Stimulated activated naive B cell treated with anti-CD40 and anti-IgM and Interleukin-4, amounts not matched to agents 10 μg/mL and 1 μg/mL and 100 μg/mL, for 72 hours (primary cell): ENCODE measurements at places on chromosomes 6 and 20.

DNA sequence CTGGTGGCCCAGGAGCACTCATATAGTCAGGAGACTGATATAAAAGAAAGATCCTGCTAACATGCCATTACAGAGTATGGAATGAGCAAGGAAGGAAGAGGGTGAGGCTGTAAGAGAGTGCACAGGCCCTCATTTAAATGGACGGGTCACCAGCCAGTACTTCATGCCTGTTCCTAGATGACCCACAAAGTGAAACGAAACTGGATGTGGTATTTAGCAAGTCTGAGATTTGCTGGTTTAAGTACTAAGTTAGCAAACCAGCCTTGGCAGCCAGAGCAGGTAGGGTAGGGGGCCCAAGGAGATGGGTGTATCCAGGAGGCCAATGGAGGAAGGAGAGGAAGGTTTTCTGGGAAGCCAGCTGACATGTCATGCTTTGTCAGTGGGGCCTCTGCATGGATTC is 15.9 kb downstream of the NT5E start:
- no peaks in the 10 kb centered on the region for H3K36me3 ChIP-seq
- no peak for DNase-seq
- no peaks in the 10 kb centered on the region for H3K27me3 ChIP-seq
- H3K4me3 ChIP-seq, result no peak overlapping the region
- H3K4me1 ChIP-seq, result peaks cover 24% of the 10 kb centered on the region

GRCh38 chr20:24634855-24635254 is 165.4 kb downstream of the SYNDIG1 start:
- no peaks in the 10 kb centered on the region for H3K4me1 ChIP-seq
- DNase-seq, result no peak

DNA sequence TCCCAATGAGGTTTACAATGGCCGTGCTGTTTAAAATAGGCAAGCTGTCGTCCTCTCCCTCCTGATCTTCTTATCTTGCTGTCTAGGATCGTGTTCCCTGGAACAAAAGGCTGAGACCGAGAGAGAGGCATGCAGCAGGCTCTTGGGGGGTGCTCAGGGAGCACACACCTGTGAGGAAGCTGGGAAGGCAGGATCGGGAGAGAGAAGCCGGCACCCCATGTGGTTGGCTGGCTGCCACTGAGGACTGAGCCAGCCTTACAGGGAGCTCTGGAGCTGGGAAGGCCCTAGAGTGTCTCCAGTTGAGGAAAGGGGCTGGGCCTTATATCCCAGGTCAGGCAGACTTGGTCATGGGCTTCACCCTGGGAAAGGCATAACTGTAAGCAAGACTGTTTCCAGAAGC is 184.2 kb downstream of the LY86 start:
- H3K27ac ChIP-seq, result no peak overlapping the region
- no peak for DNase-seq
- H3K27me3 ChIP-seq, result peaks cover 4% of the 10 kb centered on the region
- no peak overlapping the region for H3K4me3 ChIP-seq

GRCh38 chr20:8790442-8791074 is 278.3 kb upstream of the PLCB4 start:
- H3K27me3 ChIP-seq, result no peaks in the 10 kb centered on the region
- no peaks in the 10 kb centered on the region for H3K4me1 ChIP-seq
- H3K36me3 ChIP-seq, result peaks cover 1% of the 10 kb centered on the region

- no peak overlapping the region for H3K27ac ChIP-seq
- H3K27me3 ChIP-seq, result peaks cover 4% of the 10 kb centered on the region
- H3K4me3 ChIP-seq, result no peak overlapping the region
- H3K4me1 ChIP-seq, result no peaks in the 10 kb centered on the region
Observed at GRCh38 chr6:90819483-90819882, 232.6 kb upstream of the MAP3K7 start.

DNA sequence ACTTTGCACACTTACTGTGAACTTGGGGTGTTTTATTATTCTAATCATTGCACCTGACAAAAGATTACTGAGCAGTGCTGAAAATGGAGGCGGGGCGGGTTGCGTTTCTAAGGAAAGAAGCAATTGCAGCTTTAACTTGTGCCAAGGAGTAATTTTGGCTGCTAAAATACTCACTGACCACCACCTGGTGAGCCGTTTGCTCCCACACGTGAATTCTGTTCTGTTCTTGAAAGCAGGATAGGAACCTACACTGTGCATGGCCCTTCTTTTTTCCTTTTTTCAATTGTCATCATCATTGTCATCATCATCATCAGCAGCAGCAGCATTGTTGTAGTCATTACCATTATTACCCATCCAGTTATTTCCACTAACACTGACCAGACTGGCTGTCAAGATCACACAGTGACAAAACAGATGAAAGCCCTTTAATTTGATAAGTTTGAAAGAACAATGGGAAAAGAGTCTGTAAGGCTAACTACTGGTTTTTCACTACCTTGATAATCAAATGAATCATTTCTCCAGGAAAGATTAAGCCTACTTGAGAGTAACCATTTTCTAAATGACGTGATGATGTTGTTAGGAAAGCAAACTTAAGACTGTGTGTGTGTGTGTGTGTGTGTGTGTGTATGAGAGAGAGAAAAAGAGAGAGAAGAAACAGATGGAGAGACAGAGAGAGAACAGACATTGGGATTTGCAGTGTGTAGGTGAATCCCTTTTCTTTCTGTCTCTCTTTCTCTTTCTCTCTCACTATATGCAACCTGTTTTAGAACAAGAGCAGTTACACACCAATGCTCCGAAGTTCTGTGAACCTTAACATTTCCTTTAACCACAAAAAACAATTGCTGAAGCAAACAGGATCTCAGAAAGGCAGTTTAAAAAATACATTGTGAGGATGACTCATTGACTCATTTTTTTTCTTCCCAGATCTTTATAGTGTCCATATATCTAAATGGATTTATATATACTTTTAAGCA is 3.8 kb downstream of the RIPOR2 start:
- peak overlapping the region; percentile 91 for H3K27ac ChIP-seq
- peaks cover 55% of the 10 kb centered on the region for H3K4me1 ChIP-seq
- peaks cover 9% of the 10 kb centered on the region for H3K36me3 ChIP-seq
- no peak for DNase-seq
- no peaks in the 10 kb centered on the region for H3K27me3 ChIP-seq

- no peak overlapping the region for H3K4me3 ChIP-seq
- H3K27ac ChIP-seq, result no peak overlapping the region
- H3K36me3 ChIP-seq, result peaks cover 13% of the 10 kb centered on the region
- no peaks in the 10 kb centered on the region for H3K27me3 ChIP-seq
- H3K4me1 ChIP-seq, result no peaks in the 10 kb centered on the region
Observed at GRCh38 chr20:62350098-62350628, 16.9 kb downstream of the LAMA5 start.

GRCh38 chr20:56343861-56344381 is 14.9 kb upstream of the FAM210B start:
- peak; percentile 18 for DNase-seq
- no peaks in the 10 kb centered on the region for H3K36me3 ChIP-seq
- H3K27ac ChIP-seq, result peak overlapping the region; percentile 16

- H3K4me3 ChIP-seq, result peak overlapping the region; percentile 30
- H3K27ac ChIP-seq, result peak overlapping the region; percentile 78
- no peaks in the 10 kb centered on the region for H3K36me3 ChIP-seq
Observed at GRCh38 chr6:167120583-167120903, 2.4 kb upstream of the CCR6 start.

- no peak overlapping the region for H3K4me3 ChIP-seq
- no peak for DNase-seq
- H3K27ac ChIP-seq, result no peak overlapping the region
- no peaks in the 10 kb centered on the region for H3K36me3 ChIP-seq
Observed at GRCh38 chr20:57958050-57958420, 248.2 kb upstream of the PMEPA1 start.
